SK-N-SH (cell line): ENCODE measurements at places on chromosomes 6 and 20. TPM values are rescaled to one million over a fixed set of nuclear protein-coding genes. Genes with fewer than 3 reads are reported as not detected.
A peak's percentile ranks its signal among the peaks of the same experiment; 100 is the strongest.

GRCh38 chr20:11376998-11377397 lies 540.7 kb upstream of the BTBD3 start:
- H3K4me3 ChIP-seq, result no peak overlapping the region
- no peaks in the 10 kb centered on the region for H3K36me3 ChIP-seq
- H3K27ac ChIP-seq, result no peak overlapping the region
- no peaks in the 10 kb centered on the region for H3K27me3 ChIP-seq

- H3K27ac ChIP-seq, result no peak overlapping the region
- DNase-seq, result no peak
- no peaks in the 10 kb centered on the region for H3K27me3 ChIP-seq
- H3K4me1 ChIP-seq, result no peaks in the 10 kb centered on the region
- H3K36me3 ChIP-seq, result peaks cover 3% of the 10 kb centered on the region
- no peak overlapping the region for H3K4me3 ChIP-seq
These were observed 306.8 kb downstream of the LMBRD1 start for GRCh38 chr6:69489970-69490369.

DNA sequence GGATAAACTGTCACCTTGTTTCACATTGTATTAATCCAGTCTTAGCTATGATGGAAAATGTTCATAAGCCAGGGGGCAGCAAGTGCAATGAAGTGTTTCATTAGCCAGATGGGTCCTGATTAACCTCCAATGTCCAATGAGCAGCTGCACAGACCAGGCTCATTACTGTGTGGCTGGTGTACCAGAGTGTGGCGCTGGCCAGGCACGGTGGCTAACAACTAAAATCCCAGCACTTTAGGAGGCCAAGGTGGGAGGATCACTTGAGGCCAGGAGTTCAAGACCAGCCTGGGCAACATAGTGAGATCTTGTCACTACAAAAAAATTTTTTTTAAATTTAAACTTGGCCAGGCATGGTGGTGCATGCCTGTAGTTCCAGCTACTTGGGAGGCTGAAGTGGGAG lies 201.7 kb upstream of the FOXQ1 start:
- H3K4me1 ChIP-seq, result no peaks in the 10 kb centered on the region
- H3K27ac ChIP-seq, result no peak overlapping the region
- DNase-seq, result no peak
- peaks cover 7% of the 10 kb centered on the region; the same call in 1 of the 2 replicates for H3K27me3 ChIP-seq
- H3K4me3 ChIP-seq, result no peak overlapping the region

DNA sequence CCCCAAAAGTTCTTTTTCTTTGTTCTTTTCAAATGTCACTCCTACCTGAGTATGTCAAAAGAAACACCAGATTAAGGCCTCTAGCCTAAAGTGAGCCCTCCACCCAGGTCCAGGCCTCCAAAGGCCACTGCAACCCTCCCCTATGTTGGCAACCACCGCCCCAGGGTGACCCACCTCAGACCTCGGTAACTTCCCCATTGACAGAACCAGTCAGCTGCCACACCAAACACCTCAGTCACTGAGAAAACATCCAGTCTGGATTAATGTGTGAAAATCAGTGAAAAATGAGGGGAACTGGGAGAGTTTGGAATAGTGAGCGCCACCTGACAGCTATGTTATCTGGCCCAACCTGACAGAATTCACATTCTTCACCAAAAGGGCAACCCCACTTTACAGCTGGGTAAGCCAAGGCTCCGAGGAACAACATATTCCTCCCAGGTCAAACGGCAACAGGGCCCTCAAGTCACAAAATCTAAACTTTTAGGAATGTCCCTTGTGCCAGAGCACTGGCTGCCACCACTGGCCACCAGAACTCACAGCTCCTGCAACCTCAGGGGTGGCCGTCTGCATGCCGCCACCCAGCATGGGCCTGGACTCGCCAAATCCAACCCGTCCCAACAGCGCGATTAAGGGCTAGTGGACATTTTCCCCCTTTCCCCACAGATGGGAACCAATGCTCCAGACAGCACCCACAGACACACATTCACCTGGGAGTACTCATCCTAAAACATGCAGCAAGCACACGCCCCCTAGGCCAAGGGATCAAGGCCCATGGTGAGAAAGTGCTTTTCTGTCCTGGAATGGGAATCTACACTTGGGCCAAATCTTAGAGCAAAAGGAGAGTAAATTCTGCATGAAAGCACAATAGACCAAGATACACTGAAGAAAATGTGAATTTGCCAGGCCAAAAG lies 4.8 kb downstream of the TAF4 start:
- peaks cover 15% of the 10 kb centered on the region; the same call in 1 of the 2 replicates for H3K4me1 ChIP-seq
- peaks cover 5% of the 10 kb centered on the region; the same call in 1 of the 2 replicates for H3K36me3 ChIP-seq

GRCh38 chr6:157830354-157831017 lies 7.4 kb downstream of the SNX9 start:
- no peaks in the 10 kb centered on the region for H3K27me3 ChIP-seq
- no peak overlapping the region for H3K4me3 ChIP-seq
- no peak for DNase-seq
- H3K4me1 ChIP-seq, result peaks cover 30% of the 10 kb centered on the region; the same call in 1 of the 2 replicates

DNA sequence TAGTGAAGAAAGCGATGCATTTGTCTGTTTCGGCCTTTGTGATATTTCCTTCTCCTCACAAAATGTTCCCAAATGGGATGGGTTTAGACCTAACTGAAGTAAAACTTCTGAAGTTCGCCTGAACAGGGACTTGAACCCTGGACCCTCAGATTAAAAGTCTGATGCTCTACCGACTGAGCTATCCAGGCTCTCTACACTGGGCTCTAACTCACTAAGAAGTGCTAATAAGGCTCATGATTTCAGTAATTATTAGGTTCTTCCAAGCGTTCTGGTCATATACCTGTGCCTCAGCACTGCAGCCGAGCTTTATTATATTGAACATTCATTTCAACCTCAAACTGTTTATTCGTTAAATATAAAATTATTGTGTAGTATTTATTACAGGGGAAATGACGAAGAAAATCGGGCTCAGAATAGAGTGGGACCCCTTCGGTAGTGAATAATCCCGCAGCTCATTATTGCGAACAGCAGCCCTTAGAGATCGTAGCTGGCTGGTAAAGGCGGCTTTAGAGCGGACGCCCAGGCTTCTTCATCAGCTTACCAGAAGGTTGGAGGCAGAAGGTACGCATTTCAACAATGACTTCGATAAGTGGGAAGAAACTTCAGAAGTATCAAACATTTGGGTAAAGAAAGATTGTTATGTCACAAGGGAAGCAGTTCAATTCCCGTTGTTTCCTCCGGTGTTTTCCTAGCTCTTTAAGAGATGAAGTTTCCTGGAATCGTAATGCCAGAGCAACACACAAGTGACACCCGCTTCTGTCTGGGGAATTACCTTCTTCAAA lies 119.0 kb upstream of the ZNF184 start:
- H3K4me1 ChIP-seq, result no peaks in the 10 kb centered on the region
- peaks cover 40% of the 10 kb centered on the region for H3K27me3 ChIP-seq
- H3K4me3 ChIP-seq, result peak overlapping the region; percentile 40
- H3K27ac ChIP-seq, result no peak overlapping the region
- no peaks in the 10 kb centered on the region for H3K36me3 ChIP-seq

DNA sequence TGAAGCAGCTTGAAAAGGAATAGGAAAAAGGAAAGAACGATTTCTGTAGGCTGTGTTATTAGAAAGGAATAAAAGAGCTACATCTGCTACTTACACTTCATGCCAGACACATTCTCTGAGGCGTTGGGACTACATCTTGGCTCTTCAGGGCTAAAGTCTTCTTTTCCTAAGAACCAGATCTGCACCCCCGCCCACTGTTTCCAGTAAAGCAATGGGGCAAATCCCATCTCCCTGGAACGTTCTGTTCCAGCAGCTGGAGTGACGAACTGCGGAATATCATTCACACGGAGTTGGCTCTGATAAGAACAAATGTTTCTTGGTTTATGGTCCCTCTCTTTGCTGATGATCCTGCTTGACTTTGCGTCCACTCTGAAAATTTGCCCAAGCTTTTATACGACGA lies 26.9 kb downstream of the FAM50B start:
- DNase-seq, result no peak
- H3K27ac ChIP-seq, result no peak overlapping the region
- H3K27me3 ChIP-seq, result no peaks in the 10 kb centered on the region
- H3K4me1 ChIP-seq, result no peaks in the 10 kb centered on the region
- H3K36me3 ChIP-seq, result no peaks in the 10 kb centered on the region
- no peak overlapping the region for H3K4me3 ChIP-seq

The SLC26A8 gene
- not detected in 2 replicates for polyA plus RNA-seq

GRCh38 chr6:3429211-3429610 lies 27.6 kb downstream of the SLC22A23 start:
- DNase-seq, result no peak
- no peaks in the 10 kb centered on the region for H3K36me3 ChIP-seq
- no peak overlapping the region for H3K4me3 ChIP-seq

The PEDS1 gene
- 18.3 and 18.4 TPM in 2 replicates for polyA plus RNA-seq

- H3K36me3 ChIP-seq, result no peaks in the 10 kb centered on the region
- H3K4me1 ChIP-seq, result no peaks in the 10 kb centered on the region
- H3K27ac ChIP-seq, result no peak overlapping the region
- no peaks in the 10 kb centered on the region for H3K27me3 ChIP-seq
- H3K4me3 ChIP-seq, result no peak overlapping the region
- no peak for DNase-seq
These were observed 130.1 kb upstream of the SLC2A12 start for GRCh38 chr6:134182528-134182927.

The CLDN20 gene
- polyA plus RNA-seq, result 0.07 TPM in 1 of 2 replicates, not detected in the other

- DNase-seq, result peak; percentile 21
- H3K27ac ChIP-seq, result no peak overlapping the region; the same call in 1 of the 2 replicates
- no peak overlapping the region for H3K4me3 ChIP-seq
- no peaks in the 10 kb centered on the region for H3K27me3 ChIP-seq
These were observed 222.4 kb downstream of the CBLN4 start for GRCh38 chr20:55782912-55783253.

The GINM1 gene
- polyA plus RNA-seq, result 24.4 and 27.8 TPM in 2 replicates

DNA sequence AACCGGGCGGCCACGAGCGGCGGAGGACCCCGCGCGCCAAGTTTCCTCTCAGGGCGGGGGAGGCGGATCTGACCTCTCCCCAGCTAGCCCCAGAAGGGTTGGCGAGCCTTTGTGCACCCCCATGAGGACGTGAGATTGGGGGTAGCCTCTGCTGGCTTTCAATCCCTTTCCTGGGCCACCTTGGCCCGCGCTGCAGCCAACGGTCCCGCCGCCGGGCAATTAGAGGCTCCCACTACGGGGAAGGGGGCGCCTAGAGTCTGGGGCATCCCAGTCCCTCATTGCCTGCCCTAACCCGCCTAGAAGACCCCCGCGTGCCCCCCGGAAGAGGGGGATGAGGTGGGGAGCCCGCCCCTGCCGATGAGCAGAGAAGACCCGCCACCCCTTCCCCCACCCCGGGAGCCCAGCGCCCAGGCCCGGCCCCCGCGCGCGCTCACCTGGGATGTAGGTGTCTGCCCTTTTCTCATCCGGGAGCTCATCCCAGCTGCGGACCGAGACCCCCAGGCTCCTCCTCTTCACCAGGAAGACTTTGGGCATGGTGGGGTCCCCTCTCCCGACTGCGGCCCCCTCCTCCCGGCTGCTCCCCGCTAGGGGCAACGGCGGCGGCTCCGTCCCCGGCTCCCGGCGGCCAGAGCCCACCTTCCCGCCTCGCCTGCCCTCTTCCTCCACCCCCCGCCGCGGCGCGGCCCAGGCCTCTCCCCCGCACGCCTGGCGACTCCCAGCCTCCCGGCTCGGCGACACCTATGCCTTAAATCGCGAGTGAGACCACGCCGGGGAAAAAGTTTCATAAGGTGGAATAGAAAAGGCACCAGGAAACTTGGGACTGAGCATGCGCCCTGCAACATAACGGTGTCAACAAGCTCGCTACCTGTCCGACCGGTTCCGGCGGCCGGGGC lies at the start of gene OVOL2:
Gene OVOL2, minus strand, starts transcription at position 816 of the 893 bp plus-strand sequence. Its CDS starts 282 bp downstream, at position 534.
- H3K27me3 ChIP-seq, result peaks cover 91% of the 10 kb centered on the region
- peaks cover 4% of the 10 kb centered on the region; the same call in 1 of the 2 replicates for H3K4me1 ChIP-seq
- no peak within 1 kb of the TSS for H3K4me3 ChIP-seq
- DNase-seq, result peak; percentile 52
- H3K27ac ChIP-seq, result no peak within 1 kb of the TSS
- no peaks in the 10 kb centered on the region for H3K36me3 ChIP-seq

DNA sequence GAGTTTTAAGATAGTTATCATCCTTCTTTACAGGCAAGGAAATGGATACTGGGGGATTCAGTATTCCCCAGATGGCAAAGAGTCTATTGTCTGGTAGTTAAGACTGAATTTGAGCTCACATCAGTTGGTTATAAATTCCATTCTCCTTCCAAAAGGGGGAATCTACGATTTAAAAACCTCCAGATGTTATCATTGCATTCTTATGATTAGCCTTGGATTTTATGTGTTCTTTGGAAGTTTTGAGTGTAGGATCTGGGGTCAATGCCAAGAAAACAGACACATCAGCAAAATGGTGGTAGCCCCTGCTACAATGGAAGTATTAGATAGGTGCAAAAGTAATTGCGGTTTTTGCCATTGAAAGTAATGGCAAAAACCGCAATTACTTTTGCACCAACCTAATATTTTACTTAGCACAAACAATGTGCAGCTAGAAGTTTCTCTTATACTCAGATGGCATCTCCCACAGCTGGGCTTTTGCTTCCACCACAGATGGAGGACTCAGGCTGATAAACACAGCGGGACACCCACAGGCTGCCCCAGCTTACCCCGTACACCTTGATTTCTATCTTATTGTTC lies 168.2 kb upstream of the RIN2 start:
- H3K27me3 ChIP-seq, result peaks cover 21% of the 10 kb centered on the region; the same call in 1 of the 2 replicates
- no peak overlapping the region for H3K27ac ChIP-seq
- no peaks in the 10 kb centered on the region for H3K36me3 ChIP-seq
- H3K4me3 ChIP-seq, result no peak overlapping the region
- DNase-seq, result no peak
- peaks cover 4% of the 10 kb centered on the region; the same call in 1 of the 2 replicates for H3K4me1 ChIP-seq

- H3K4me1 ChIP-seq, result no peaks in the 10 kb centered on the region
- no peaks in the 10 kb centered on the region for H3K36me3 ChIP-seq
- H3K4me3 ChIP-seq, result no peak overlapping the region
- no peaks in the 10 kb centered on the region; the same call in 1 of the 2 replicates for H3K27me3 ChIP-seq
- DNase-seq, result no peak
- no peak overlapping the region for H3K27ac ChIP-seq
These were observed 33.6 kb downstream of the COL20A1 start for GRCh38 chr20:63326314-63327230.

The LY6G6F gene
- not detected in 2 replicates for polyA plus RNA-seq

The RTEL1 gene
- polyA plus RNA-seq, result 9.9 and 12.9 TPM in 2 replicates

GRCh38 chr6:137819740-137820139 lies 47.3 kb upstream of the TNFAIP3 start:
- H3K4me3 ChIP-seq, result no peak overlapping the region
- H3K27me3 ChIP-seq, result no peaks in the 10 kb centered on the region

DNA sequence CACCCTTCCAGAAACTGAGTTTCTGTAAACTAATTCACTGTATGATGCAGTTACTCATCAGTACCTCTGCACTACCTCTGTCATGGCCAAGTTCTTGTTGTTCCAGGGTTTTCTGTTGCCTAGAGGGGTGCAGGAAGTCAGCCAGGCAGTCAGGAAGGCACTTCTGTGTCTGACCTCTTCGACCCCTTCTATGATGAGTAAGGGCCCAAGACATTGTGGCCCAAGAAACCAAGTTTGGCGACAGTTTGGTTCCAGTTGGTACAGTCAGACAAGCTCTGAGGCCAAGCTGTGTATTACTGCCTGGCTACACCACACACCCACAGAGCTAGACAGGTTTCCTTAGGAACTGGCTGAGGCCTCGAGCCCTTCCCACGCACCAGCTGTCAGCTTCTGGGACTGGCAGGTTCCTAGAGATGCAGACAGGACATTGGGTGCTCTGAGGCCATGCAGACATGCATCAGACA lies 41.2 kb downstream of the TRAF3IP2 start:
- no peak overlapping the region; the same call in 1 of the 2 replicates for H3K27ac ChIP-seq
- H3K36me3 ChIP-seq, result no peaks in the 10 kb centered on the region
- H3K4me1 ChIP-seq, result peaks cover 65% of the 10 kb centered on the region

GRCh38 chr20:63782051-63782471 lies 42.5 kb downstream of the SLC2A4RG start:
- no peaks in the 10 kb centered on the region for H3K36me3 ChIP-seq
- H3K4me1 ChIP-seq, result no peaks in the 10 kb centered on the region
- no peak for DNase-seq
- no peak overlapping the region for H3K27ac ChIP-seq
- no peaks in the 10 kb centered on the region for H3K27me3 ChIP-seq

The FLRT3 gene
- 1.8 and 2.2 TPM in 2 replicates for polyA plus RNA-seq
